Stimulated activated CD4-positive, alpha-beta T cell treated with anti-CD3 and anti-CD28 coated beads, TNF-alpha, amount 100 ng/mL, for 4 hours (primary cell): ENCODE measurements at places on chromosomes 3 and 15.

GRCh38 chr15:70589221-70589620, 174.1 kb downstream of the UACA start:
- DNase-seq = no peak

- no peak for DNase-seq
These were observed 3.9 kb downstream of the TOMM70 start for GRCh38 chr3:100396967-100397366.

GRCh38 chr15:88658972-88659931, 20.4 kb downstream of the ISG20 start:
- no peak for DNase-seq

GRCh38 chr3:79032686-79033318, 735.0 kb downstream of the ROBO1 start:
- no peak for DNase-seq

GRCh38 chr3:13294442-13295351, 125.4 kb downstream of the NUP210 start:
- no peak for DNase-seq

- no peak for DNase-seq
These were observed 289.4 kb upstream of the IGF1R start for GRCh38 chr15:98358971-98359370.

- no peak for DNase-seq
These were observed 46.1 kb downstream of the PIAS1 start for GRCh38 chr15:68100194-68100593.

- no peak for DNase-seq
These were observed 177.9 kb upstream of the DPH6 start for GRCh38 chr15:35723852-35724251.

DNA sequence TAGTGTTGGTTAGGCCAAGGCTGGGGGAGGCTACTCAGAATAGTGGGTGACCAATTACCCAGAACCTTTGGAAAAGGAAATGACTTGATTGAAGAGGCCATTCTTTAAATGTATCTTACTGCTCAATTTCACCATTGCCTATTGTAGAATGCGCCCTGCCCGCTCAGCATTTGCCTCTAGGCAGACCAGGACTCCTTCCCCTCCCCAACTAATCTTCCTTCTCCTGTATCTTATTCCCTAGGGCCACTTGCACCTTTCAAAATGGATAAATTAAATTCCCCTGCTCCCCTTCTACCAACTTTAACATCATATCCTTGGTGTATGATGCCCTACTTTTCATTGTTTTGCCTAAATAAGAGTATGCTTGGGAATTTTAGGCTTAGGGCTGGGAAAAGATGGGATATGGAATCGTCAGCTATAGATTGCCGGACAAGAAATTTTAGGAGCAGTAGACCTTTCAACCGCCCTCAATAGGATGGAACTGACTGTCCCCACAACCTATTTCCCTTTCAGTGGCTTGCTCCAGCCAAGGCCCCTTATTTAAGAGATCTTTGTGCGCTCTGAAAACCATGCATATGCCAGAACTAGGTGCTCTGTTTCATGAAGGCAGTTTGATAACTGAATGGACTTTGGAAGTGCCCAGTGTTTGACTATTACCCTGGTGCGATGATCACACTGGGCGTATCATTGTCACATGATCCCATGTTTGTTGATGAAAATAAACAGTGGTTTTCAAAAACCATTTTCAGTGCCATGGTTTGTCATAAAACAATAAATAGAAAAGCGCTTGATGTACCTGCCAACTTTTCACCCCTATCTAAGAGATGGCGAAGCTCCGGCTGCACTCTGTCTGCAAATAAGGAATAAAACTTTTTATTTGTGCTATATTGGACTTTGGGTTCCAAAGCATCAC, 74.3 kb upstream of the TSEN2 start:
- DNase-seq = no peak

GRCh38 chr3:117128133-117128532, 418.6 kb downstream of the TUSC7 start:
- DNase-seq = no peak

DNA sequence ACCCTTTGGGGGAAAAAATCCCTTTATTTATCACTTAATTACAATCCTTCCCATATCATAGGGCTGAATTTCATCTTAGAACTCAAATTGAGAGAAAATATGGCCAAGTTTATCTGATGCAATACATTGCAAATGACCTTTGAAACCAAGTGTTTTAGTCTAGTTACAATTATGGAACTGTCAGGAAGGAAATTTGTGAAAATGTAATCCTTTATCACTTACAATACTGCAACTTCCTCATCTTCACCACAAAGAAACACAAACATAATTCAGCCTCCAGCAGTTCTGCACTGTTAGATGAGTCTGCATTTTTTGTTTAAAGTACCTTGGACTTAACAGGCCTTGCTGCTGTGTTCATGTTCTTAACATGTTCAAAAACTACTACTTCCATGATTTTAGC, 4.6 kb downstream of the CCPG1 start:
- DNase-seq = no peak

GRCh38 chr3:75176937-75177336, 487.2 kb upstream of the FRG2C start:
- DNase-seq = no peak

DNA sequence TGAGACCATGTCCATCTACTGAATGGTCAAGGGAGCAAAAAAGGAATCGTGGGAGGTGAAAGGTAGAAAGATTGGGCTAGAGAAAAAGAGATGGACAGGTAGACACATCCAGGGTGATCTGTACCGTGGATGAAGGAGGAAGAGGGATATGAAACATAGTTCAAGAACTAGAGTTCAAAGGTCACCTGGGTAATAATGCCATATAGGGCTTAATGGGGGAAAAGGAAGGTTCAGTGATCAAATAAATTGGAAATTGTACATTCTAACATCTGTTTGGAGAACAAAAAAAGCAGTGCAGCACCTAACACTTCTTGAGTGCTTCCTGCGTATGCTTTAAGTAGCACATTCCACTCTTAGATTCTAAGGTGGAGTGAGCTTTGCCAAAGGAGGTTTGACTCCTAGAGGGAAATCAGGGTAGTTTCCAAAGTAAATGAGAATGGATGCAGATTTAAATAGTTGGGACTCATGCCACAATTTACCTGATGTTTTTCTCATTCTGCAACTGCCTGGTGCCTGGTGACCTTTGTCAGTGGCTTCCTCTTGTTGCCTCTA, 46.6 kb downstream of the MITF start:
- DNase-seq = no peak

- DNase-seq = no peak
These were observed 48.3 kb upstream of the KPNA4 start for GRCh38 chr3:160613661-160614060.

- DNase-seq = no peak
These were observed 145.4 kb downstream of the RAB11A start for GRCh38 chr15:66014635-66015182.

- DNase-seq = no peak
These were observed 321.2 kb downstream of the RBMS3 start for GRCh38 chr3:29601861-29602585.

GRCh38 chr3:172279191-172279640, 169.0 kb downstream of the GHSR start:
- DNase-seq = no peak

- no peak for DNase-seq
These were observed 321.3 kb downstream of the CACNA2D3 start for GRCh38 chr3:54443561-54444161.

GRCh38 chr15:67148196-67148701, 82.8 kb downstream of the SMAD3 start:
- DNase-seq = no peak

DNA sequence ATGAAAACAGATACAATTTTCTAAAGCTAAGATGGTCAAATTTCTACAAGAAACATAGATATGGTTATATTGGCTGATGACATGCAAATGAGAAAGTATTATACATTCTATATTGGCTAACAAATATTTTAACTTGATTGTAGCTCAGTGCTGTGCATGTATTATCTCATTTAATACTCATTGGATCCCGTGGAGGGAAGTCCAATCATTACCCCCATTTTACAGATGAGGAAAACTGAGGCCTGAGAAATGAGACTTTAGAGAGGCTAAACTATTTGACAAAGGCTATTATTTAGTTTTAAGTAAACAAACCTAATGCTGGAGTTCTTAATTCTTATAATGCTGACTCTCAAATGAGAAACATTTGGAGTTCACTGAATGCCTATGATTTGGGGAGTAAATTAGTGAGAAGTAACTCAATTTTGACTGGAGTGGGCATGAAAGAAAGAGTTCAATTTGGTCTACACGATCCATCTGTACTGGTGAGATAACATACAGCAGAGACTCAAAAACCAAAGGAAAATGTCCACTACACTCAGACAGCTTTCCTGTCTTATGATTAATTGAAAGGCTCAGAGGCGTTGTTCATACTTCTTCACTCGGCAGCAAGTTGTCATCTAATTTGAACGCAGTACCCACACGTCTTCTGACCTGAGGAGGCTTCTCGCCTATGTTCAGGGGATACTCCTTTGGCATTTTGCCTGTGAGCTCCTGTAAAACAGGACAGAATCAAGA, 72.2 kb upstream of the LMOD3 start:
- DNase-seq = no peak

DNA sequence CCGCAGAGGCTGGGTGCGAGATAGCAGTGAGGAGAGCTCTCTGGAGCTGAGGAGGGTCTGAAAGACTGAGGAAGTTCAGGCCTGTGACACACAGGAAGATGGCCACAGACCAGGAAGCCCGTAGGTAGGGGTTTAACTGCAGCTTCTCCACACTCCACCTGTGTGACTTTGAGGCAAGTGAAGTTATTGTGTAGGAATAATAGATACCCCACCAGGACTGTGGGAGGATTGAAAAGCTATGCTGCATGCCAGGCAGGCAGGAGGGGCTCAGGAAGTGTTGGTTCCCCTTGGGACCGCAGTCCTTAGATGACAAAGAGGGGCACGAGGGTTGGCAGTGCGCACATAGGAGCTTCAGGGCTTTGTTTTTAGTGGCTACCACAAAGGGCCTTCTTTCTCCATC, 50.9 kb downstream of the MAGEF1 start:
- DNase-seq = no peak

DNA sequence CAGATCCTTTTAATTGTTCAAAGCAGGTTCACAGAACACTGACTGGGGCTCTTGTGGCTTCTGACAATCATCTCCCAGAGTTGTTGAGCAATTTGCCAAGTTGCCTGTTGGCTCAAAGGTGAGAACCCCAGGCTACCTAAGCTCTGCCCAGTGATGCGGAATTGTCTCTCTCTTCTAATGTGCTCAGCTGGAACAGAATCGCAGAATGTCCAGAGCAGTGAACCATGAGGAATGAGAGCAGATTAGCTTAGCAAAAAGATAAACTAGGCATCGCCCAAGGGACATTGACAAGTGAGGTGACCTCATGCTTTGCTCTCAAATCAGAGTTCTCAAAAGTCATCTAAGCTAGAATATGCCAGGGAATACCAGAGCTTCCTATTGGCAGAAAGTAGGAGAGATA, 148.1 kb downstream of the WDR76 start:
- DNase-seq = no peak

DNA sequence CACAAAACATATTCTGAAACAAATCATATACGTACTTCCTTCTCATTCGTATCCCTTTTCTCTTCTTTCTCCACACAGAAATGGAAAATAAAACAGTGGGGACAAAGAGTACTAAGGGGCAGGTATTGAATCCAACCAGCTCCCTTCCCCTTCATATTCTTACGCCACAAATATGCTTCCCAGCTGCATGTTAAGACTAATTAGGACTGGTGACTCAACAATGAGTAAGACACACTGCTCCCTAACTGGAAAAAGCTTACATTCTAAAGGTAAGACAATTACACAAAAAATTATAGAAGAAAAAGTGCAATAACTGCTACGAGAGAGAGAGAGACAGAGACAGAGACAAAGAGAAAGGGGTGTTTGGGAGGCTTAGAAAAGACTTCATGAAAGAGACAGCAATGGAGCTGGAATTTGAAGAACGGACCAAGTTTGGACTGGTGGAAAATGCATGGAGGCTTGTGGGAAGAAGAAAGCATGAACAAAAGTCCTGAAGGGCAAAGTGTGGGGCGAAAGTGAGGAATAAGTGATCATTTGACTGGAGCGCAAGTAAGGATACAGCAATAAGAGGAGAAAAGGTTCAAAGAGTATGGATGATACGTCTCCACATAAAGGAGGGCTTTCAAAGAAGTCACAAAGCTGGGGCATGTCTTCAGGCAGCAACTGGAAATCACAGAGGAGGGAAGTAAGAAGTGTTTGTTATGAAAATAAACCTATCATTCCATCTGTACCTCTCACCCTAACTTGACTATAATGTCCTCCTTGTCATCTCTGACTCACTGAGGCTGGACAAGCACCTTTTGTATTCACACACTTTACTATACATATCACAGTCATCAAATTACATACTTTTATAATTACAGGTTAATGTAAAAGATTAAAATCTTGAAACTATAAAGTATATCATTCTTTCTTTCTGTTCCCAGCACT, 49.2 kb downstream of the RYK start:
- no peak for DNase-seq

GRCh38 chr3:67662733-67663132, 8.3 kb upstream of the SUCLG2 start:
- DNase-seq = no peak
